Activated CD4-positive, alpha-beta T cell treated with anti-CD3 and anti-CD28 coated beads for 36 hours (primary cell): ENCODE measurements at places on chromosomes 7 and 10. TPM values are rescaled to one million over a fixed set of nuclear protein-coding genes. Genes with fewer than 3 reads are reported as not detected.

CPN1 gene
- not detected for total RNA-seq

DNA sequence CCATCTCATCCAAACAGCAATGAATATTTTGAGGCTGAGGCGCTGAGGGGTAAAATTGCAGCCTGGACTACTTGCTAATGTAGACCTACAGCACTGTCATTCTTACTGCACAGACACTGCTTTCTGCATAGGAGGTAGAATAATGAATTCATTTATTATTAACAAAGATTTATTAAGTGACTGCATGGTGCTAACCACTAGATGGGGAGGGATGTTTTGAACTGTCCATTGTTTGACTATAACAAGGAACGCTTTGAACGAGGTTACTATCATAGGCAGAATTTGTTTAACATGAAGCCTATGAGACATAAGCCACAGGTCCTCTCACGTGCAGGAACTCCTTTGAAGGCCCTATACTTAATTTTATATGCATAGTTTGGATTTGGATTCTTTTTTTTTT is 143.8 kb downstream of the CFTR start:
- no peaks in the 10 kb centered on the region for H3K4me1 ChIP-seq
- H3K27me3 ChIP-seq = no peaks in the 10 kb centered on the region
- H3K36me3 ChIP-seq = no peaks in the 10 kb centered on the region
- no peak for DNase-seq

DNA sequence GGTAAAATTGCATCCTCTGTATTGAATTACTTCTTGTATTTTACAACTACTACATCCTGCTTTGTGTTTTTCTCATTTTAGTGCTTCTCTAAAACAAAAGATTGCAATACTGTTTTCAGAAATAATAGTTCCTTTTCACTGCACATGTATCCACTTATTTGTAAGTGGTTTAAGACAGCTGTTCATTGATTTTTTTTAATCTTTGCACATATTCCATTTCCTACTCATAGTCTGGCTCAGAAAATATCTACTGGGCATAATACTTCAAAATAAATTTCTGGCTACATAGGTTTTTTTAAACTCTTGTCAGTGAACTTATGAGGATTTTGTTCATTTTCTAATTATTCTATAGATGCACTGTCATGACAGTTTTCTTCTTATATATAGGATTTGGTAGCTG is 54.8 kb downstream of the SND1 start:
- H3K27ac ChIP-seq = no peak overlapping the region
- DNase-seq = no peak
- no peak overlapping the region for H3K4me3 ChIP-seq
- no peaks in the 10 kb centered on the region for H3K27me3 ChIP-seq
- H3K36me3 ChIP-seq = peaks cover 66% of the 10 kb centered on the region

DNA sequence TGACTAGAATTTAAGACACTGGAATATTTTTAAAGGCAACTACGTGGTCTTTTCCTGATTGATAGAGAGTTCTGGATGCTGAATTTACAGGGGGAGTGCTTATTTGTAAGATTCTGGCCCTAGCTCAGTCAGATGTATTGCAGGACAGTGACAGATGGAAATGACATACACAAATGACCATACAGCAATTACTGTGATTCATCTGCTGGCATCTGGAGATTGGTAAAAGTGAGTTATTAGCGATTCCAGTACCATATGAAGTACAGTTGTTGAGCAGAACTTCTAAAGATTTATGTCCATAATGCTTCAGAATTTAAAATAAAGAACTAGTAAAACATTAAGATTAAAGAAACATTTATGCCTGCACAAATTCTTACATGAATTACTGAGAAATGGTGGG is 243.2 kb downstream of the CRPPA start:
- H3K4me3 ChIP-seq = no peak overlapping the region
- no peak for DNase-seq
- H3K4me1 ChIP-seq = no peaks in the 10 kb centered on the region

ZNF679 gene
- total RNA-seq = not detected

DNA sequence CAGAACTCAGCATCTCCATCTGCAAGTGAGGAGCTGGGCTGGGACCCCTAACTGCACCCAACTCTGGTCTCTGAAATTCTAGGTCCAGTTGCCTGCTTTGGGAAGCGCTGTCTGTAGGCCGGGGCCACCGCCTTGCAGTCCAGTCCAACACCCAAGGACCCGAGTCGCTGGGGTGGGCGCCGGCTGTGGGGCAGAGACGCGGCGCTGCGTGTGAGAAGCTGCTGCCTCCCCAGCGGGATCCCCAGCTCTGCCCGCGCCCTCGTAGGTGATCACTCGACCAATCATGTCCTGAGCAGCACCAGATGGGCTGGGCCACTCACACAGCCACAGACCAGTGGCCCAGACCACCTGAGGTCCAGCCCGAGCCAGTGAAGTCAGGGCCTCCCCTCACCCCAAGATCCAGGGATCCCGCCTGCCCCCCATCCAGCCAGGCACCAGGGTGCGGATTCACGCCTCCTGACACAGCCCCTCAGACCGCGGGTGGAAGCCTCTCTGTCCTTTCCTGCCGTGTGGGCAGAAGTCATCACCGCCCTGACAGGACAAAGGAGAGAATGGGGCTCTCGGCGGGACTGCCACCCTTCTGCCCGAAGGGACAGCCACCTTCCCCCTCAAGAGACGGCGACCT is 67.4 kb upstream of the ADGRA1 start:
- H3K36me3 ChIP-seq = no peaks in the 10 kb centered on the region
- no peak overlapping the region for H3K4me3 ChIP-seq
- H3K27me3 ChIP-seq = no peaks in the 10 kb centered on the region
- no peak for DNase-seq
- no peaks in the 10 kb centered on the region for H3K4me1 ChIP-seq
- no peak overlapping the region for H3K27ac ChIP-seq

GRCh38 chr7:116862951-116863670 is 724 bp downstream of the CAPZA2 start:
- peaks cover 2% of the 10 kb centered on the region for H3K27me3 ChIP-seq
- peak overlapping the region; percentile 96 for H3K27ac ChIP-seq
- DNase-seq = peak; percentile 34
- peaks cover 46% of the 10 kb centered on the region for H3K4me1 ChIP-seq
- H3K36me3 ChIP-seq = peaks cover 18% of the 10 kb centered on the region

CALML5 gene
- not detected for total RNA-seq

DNA sequence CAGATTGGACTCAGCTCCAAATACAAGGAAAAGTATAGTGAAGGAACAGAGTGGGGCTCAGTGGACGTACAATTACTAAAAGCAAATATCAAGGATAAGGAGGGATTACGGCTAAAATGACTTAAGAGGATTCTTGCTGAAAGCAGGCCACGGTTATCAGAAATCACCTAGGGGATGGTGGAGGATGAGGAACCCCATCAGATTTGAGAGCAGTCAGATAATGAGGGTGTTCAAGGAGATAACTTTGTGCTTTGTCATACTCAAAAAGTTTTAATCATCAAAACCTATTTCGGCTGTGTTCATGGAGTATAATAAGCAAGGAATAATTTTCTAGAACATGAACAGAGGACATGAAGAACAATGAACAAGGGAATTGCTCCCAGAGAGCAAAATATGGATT is 275.8 kb downstream of the SEMA3D start:
- no peak overlapping the region for H3K4me3 ChIP-seq
- DNase-seq = no peak
- no peaks in the 10 kb centered on the region for H3K4me1 ChIP-seq
- no peaks in the 10 kb centered on the region for H3K36me3 ChIP-seq
- H3K27ac ChIP-seq = no peak overlapping the region

GRCh38 chr7:36792421-36792820 is 68.1 kb upstream of the AOAH start:
- peaks cover 52% of the 10 kb centered on the region for H3K4me1 ChIP-seq
- H3K27me3 ChIP-seq = no peaks in the 10 kb centered on the region
- no peak for DNase-seq
- H3K27ac ChIP-seq = no peak overlapping the region
- H3K36me3 ChIP-seq = no peaks in the 10 kb centered on the region

DNA sequence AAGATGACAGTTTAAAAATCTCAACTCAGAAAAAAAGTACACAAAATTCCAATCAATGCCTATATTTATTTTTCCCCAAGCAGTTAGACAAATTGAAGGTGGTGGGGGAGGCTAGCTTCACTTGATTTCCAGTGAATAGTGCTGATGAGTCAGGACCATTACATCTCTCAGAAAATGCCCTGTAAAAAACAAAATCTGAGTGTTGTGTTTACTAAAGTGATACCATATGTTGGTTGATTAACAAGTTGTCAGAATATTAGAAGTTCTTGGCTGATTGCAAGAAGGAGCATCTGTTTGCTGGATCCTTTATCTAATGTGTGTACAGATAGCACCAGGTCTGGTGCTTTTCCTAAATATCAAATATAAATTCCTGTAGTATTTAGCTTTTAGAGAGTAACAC is 31.3 kb upstream of the KIAA1217 start:
- no peaks in the 10 kb centered on the region for H3K4me1 ChIP-seq
- H3K4me3 ChIP-seq = no peak overlapping the region
- H3K27me3 ChIP-seq = no peaks in the 10 kb centered on the region
- no peaks in the 10 kb centered on the region for H3K36me3 ChIP-seq
- no peak for DNase-seq

DNA sequence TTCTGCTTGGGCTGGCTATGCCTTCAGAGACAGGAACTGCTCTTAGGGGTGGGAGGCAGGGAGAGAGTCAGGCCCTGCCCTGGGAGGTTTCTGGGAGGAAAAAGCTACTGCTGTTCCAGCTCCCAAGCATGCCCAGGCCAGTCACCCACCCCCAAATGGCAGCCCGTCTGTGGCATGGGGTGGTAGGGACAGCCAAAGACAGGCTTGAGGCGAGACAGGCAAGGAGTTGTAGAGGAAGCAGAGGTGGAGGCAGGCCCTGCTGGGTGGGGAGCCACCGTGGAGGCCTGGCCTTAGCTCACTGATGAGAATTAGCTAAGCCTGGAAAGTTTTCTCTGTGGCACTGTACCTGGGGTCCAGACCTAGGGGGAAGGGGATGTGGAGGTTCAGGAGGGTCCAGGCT is 6.6 kb upstream of the SAMD8 start:
- no peak overlapping the region for H3K27ac ChIP-seq
- no peak for DNase-seq
- H3K36me3 ChIP-seq = no peaks in the 10 kb centered on the region
- H3K4me3 ChIP-seq = no peak overlapping the region
- peaks cover 3% of the 10 kb centered on the region for H3K4me1 ChIP-seq
- no peaks in the 10 kb centered on the region for H3K27me3 ChIP-seq

SLC39A12 gene
- not detected for total RNA-seq

- no peaks in the 10 kb centered on the region for H3K36me3 ChIP-seq
- peaks cover 2% of the 10 kb centered on the region for H3K27me3 ChIP-seq
- H3K4me1 ChIP-seq = no peaks in the 10 kb centered on the region
These were observed 189.9 kb downstream of the HERPUD2 start for GRCh38 chr7:35505066-35505465.

GRCh38 chr7:131161103-131161502 is 166.6 kb upstream of the MKLN1 start:
- no peaks in the 10 kb centered on the region for H3K27me3 ChIP-seq
- no peak overlapping the region for H3K27ac ChIP-seq
- H3K36me3 ChIP-seq = no peaks in the 10 kb centered on the region
- no peak for DNase-seq
- H3K4me1 ChIP-seq = no peaks in the 10 kb centered on the region
- H3K4me3 ChIP-seq = no peak overlapping the region

DNA sequence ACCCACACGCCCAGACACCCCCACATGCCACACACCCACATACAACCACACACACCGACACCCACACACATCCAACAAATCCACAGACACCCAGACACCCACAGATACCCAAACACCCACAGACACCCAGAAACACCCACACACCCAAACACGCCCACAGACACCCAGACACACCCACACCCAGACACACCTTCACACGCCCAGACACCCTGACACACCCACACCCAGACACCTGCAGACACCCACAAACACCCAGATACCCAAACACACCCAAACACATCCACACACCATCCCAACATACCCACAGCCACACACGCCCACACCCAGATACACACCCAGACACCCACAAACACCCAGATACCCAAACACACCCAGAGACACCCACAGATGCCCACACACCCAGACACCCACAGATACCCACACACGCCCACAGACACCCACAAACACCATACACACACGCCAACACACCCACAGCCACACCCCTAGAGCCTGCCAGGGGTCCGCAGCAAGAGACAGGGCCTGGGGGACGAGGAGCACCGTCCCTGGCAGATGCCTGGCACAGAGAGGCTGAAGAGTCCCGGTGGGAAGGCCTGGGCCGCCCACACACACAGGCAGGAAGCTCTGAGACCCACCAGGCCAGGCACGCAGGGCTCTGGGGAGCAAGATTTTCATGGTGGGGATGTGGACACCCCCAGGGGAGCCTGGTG is 28.5 kb downstream of the CYP2W1 start:
- peaks cover 5% of the 10 kb centered on the region for H3K36me3 ChIP-seq
- no peak for DNase-seq
- peaks cover 6% of the 10 kb centered on the region for H3K4me1 ChIP-seq
- H3K27me3 ChIP-seq = no peaks in the 10 kb centered on the region
- peak overlapping the region; percentile 31 for H3K27ac ChIP-seq

DNA sequence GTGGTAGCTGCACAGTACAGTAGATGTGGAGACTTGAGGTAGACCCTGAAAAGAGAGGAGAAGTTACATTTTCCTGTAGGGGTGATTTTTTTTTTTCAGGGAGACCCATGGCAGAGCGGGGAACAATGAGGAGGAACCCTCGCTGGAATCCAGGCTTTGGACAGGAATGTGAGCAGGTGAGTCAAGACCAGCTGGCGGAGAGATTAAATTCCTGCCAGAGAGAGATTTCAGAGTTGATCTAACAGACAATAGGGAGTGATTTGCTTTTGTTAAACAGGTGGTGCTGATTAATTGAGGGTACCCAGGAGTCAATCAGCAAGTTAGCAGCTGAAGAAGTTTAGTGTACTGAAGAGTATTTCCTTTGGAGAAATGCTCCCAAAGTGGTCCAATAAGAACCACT is 41.6 kb upstream of the MINDY3 start:
- DNase-seq = no peak
- H3K27me3 ChIP-seq = peaks cover 18% of the 10 kb centered on the region
- no peaks in the 10 kb centered on the region for H3K4me1 ChIP-seq
- no peak overlapping the region for H3K4me3 ChIP-seq

- DNase-seq = no peak
- H3K4me3 ChIP-seq = no peak overlapping the region
- no peaks in the 10 kb centered on the region for H3K27me3 ChIP-seq
These were observed 32.6 kb downstream of the NEUROD6 start for GRCh38 chr7:31307972-31308371.

CUZD1 gene
- 1.7 TPM for total RNA-seq

CCL24 gene
- not detected for total RNA-seq

GRCh38 chr10:72425133-72425532 is 70.4 kb upstream of the DNAJB12 start:
- DNase-seq = no peak
- no peak overlapping the region for H3K4me3 ChIP-seq
- H3K27ac ChIP-seq = no peak overlapping the region

CDK5 gene
- 12.5 TPM for total RNA-seq

- H3K27ac ChIP-seq = no peak overlapping the region
- no peaks in the 10 kb centered on the region for H3K36me3 ChIP-seq
- no peak overlapping the region for H3K4me3 ChIP-seq
- H3K27me3 ChIP-seq = no peaks in the 10 kb centered on the region
- no peak for DNase-seq
- H3K4me1 ChIP-seq = no peaks in the 10 kb centered on the region
These were observed 522.1 kb upstream of the FOXK1 start for GRCh38 chr7:4159761-4160554.

NODAL gene
- total RNA-seq = not detected

GRCh38 chr7:155011086-155011485 is 8.2 kb upstream of the PAXIP1 start:
- DNase-seq = no peak
- no peaks in the 10 kb centered on the region for H3K27me3 ChIP-seq
- no peak overlapping the region for H3K4me3 ChIP-seq
- H3K4me1 ChIP-seq = no peaks in the 10 kb centered on the region
- H3K27ac ChIP-seq = no peak overlapping the region

GRCh38 chr7:100582041-100582579 is 3.8 kb downstream of the LRCH4 start:
- H3K27me3 ChIP-seq = no peaks in the 10 kb centered on the region
- DNase-seq = no peak
- peaks cover 10% of the 10 kb centered on the region for H3K36me3 ChIP-seq
- H3K4me1 ChIP-seq = peaks cover 29% of the 10 kb centered on the region

EIF3B gene
- total RNA-seq = 227 TPM
